Activated T-helper 1 cell treated with anti-CD3 and anti-CD28 coated beads, Interleukin-2, amount 50 U/mL, for 16 hours (primary cell): ENCODE measurements at places on chromosomes 7 and 10.
A peak's percentile ranks its signal among the peaks of the same experiment; 100 is the strongest.

DNA sequence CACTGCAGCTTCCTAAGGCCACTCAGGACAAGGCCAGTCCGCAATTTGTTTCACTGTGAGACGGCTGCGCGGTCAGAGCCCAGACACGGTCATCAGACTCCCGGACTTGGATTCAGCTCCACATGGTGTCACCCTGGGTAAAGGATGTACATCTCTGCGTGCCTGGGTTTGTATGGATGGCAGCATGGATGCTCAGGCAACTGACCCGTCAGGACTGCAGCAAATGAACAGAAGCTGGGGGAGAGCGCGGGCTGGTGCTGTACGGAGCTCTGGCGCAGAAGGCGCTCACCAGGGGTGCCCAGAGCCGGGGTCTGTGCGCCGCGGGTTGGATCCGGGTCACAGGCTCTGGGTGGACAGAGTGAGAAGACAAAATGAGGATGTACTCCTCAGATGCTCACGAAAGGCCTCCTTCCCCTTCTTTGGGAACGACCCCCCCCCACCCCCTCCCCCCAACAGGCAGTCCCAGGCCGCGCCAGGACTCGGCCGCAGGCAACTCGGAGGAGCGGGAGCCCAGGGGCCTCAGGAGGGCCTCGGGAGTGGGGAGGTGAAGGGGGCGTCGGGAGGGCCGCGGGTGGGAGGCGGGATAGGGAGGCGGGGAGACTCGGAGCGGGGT is 92.4 kb downstream of the CXCL12 start:
- no peak for DNase-seq

DNA sequence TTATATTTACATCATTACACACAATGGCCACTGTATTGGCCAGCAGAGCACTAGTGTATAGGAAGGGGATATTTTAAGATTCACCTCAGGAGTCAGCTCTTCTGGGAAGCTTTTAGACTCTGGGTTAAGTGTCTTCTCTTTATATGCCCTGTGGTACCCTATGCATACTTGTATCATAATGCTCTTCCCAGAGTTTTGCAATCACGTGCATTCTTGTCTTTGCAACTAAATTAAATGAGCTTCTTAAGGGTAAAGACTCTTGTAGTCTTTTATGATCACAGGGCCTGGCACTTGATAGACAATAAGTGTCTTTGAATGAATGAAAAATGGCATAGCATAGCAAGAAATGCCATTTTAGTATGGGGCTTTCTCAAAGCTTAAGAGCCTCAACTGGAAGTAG is 35.4 kb upstream of the ARMS2 start:
- no peak for DNase-seq

- DNase-seq = no peak
Observed at GRCh38 chr7:77806425-77806824, 7.9 kb downstream of the PHTF2 start.

DNA sequence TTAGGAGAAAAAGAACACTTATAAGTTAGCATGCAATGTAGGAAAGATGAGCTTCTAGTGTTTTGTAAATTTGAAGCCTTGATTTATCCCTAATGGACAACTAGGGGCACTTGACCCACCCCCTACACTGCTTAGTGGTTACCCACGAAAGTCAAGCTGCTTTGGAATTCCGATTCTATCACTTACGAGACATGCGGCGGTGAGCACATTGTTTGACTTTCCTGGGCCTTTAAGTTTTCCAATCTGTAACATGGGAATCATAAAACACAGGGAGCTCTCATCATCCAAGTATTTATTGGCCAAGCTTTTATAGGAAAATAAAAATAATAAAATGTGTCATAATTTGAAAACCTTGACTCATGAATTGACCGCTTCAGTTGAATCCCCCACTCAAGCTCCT is 78.7 kb upstream of the PDK4 start:
- no peak for DNase-seq

DNA sequence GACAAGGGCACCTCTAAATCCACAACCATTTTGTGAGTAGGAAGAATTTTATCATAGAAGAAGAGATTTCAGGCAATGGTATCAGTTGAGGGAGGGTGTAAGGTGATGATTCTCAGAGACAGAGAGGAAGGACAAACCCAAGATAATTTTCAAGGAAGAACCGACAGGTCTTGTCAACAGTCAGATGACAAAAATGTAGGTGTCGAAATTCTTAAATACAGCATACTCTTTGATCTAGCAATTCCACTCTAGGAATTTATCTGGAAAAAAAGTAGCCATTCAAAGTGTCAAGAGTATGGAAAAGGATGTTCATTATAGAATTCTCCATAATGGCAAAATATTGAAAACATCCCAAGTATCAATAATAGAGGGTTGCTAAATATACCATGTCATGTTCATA is 14.2 kb upstream of the PDLIM1 start:
- DNase-seq = no peak

- no peak for DNase-seq
Observed at GRCh38 chr7:47488969-47489342, 93.0 kb downstream of the TNS3 start.

GRCh38 chr7:99624484-99624883 is 7.7 kb downstream of the ZSCAN25 start:
- DNase-seq = peak; percentile 34

DNA sequence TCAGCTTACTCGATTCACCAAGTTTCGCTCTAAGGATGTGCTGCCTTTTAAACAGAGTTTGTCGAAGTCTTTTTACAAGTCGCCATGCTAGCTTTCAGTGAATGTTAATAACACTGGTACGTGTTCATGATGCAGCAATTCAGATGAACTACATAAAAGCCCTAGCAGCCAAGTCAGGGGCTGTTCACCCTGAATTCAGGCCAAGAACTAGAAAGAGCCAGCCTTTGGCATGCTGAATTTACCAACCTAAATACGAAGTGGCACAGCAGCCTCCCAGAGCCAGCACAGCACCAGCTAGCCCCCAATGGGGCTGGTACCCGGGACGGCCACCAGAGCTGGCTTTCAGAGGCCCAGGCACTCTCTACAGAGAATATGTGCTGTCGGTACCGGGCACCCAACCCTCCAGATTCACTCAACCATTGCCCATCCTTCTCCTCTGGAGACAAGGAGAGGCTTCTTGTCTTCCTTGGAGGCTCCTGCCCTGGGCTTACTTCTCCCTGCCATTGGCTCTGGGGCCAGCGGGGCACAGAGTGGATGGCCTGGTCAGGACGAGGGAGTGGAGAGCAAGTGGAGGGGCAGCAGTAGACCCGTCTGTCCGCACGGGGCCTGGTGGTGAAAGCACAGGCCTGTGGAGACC is 64.2 kb downstream of the HIPK2 start:
- DNase-seq = no peak

- no peak for DNase-seq
Observed at GRCh38 chr7:25180592-25180923, 47.7 kb downstream of the NPVF start.

DNA sequence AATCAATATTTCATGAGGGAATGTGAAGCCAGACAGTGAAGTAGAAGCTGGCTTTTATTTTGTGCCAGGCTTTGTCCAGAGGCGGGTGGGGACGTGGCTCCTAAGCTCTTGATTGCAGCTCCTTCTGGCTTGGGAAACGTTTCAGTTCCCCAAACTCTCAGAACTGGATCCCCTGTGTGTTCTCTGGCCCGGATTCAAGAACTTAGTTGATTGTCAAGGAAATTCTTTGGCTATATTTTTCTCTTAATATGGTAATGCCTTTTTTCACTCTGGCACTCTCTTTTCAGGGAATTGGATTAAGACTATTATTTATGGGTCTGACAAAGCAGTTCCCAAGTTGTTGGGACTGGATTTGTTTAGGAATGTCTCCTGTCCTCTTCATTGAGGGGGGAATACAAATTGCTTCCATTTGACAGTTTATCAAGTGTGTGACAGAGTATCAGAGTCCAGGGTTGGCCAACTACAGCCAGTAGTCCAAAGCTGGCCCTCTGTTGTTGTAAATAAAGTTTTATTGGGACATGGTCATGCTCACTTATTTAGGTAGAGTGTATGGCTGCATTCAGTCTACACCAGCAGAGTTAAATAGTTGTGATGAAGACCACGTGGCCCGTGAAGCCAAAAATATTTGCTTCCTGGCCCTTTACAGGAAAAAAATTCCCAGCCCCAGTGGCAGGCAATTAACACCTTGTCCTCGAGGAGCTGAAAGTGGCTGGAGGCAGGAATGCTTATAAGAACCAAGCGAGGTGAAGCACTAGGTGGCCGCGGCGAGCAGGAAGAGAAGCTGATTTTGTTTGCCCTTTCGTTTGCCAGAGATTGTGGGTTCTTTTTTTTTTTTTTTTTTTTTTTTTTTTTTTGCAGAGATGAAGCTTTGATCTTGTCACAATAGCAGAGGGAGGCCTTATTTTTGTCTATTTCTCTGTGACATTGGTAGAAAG is 34.3 kb downstream of the HTRA1 start:
- no peak for DNase-seq

GRCh38 chr10:131869344-131869743 is 31.5 kb upstream of the PPP2R2D start:
- DNase-seq = no peak

GRCh38 chr10:121595351-121595805 is 2.9 kb downstream of the FGFR2 start:
- no peak for DNase-seq

- DNase-seq = no peak
Observed at GRCh38 chr10:62153191-62153590, 115.5 kb downstream of the RTKN2 start.

GRCh38 chr10:110356628-110357245 is 52.0 kb upstream of the SMNDC1 start:
- DNase-seq = peak; percentile 68

- no peak for DNase-seq
Observed at GRCh38 chr7:158061884-158062656, 525.6 kb downstream of the PTPRN2 start.

DNA sequence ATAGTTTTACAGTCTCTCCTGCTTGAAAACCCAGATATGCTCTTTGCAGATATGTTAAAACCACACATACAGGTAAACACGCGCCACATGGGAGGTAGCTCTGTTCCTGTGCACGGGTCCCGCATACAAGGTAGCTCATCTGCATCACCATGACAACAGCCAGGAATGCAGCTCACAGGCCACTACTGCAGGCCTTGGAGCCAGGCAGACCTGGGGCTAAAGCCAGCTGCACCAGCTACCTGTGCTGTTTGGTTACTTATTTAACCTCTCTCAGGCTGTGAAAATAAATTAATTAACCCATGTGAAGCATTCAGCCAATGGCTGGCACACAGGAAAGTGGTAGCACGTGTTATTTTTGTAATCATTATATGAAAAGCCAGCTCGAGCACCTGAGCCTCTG is 428.3 kb downstream of the TNS3 start:
- no peak for DNase-seq

DNA sequence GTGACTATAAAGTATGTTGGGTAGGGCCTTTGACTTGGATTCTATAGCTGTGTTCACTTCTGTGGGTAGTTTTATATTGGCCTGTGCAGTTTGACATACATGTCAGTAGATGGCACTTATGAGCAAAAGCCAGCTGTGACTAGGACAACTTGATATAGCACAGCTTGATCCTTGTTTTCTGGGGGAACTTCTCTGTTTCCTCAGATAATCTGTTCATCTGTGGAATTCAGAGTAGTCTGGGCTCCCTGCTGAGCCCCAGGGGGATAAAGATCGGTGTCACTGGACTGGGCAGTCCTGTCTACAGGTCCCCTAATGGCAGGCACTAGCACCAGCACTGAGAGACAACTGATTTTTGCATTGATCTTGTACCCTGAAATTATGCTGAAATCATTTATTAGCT is 25.4 kb downstream of the CYP2C9 start:
- DNase-seq = no peak

DNA sequence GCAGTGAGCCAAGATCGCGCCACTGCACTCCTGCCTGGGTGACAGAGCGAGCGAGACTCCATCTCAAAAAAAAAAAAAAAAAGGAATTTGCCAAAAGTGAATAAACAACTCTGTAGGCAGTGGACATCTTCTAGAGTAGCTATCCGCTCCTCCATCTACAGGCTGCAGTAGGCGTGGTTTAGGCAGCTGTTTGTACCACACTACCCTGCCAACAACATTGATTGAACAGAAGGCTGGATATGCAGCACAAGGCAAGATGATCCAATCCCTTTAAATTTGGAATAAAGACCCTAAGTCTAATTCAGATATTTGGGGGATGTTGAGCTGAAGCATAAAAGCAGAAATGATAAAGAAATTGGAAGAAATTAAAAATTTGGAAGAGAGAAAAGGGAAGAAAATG is 141.6 kb downstream of the TES start:
- DNase-seq = no peak

DNA sequence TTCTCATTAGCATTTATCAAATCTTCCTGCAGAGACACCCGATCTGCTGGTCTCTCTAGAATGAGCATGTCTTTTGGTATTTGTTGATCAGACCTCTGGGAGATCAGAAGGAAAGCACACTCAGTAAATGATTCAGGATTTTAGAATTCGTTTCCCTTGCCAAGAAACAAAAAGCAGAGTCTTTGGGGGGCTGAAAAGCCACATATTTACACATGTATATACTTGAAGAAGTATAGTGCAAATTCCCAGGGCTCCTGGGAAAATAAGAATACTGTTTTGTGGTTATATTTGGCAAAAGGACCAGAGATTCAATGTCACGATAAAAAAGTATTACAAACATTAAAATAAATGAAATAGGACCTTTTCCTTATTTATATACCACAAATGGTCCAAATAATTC is 100.2 kb downstream of the AGMO start:
- no peak for DNase-seq

- no peak for DNase-seq
Observed at GRCh38 chr7:101428093-101428866, 65.6 kb downstream of the COL26A1 start.

GRCh38 chr10:90087197-90088023 is 386.0 kb downstream of the KIF20B start:
- no peak for DNase-seq

- no peak for DNase-seq
Observed at GRCh38 chr10:71899665-71900412, 48.8 kb upstream of the PSAP start.

DNA sequence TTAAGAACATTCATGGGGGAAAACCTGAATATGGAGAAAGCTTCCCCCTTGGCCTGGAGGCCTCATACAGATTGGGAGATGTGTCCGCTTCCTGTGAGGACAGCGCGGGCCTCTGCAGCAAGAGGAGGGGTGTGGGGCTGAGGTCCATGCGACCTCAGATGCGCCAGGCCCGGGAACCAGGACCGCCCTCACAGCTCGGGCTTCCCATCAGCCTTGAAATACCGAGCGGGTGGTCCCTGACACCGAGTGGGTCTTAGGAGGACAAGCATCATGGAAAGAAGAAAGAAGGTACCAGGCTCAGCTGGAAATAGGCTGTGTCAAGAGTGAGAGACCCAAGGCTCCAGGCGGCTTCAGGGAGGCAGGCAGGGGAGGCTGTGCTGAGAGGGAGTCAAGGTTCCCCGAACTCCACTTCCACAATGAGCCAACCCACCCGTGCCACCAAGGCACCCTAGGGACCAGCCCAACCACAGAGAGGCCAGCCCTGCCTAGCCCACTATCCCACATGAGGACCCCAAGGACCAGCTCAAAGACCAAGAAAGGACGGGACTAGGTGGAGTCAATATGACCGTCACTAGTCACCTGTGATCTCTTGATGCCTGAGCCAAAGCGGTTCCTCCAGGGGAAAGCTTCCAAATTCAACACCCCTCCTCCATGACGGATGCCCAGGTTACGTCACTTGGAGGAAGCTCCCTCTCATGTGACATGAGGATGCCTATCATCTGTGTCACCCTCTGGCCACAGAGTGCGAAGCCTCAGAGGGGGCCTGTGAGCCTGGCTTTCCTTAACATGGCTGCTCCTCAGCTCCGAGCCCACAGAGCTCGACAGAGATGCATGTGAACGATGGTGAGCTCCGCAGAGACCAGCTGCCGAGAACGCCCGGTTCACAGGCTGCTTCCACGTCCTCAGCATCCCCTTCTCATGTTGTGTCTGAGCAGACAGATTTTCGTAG is 103.7 kb downstream of the TCERG1L start:
- no peak for DNase-seq
